ENCODE measurements at places on chromosomes 3 and 15.

- DNase-seq = no peak
Observed at GRCh38 chr15:80844011-80844732, 65.0 kb downstream of the CEMIP start.

- peak; percentile 100 for DNase-seq
Observed at GRCh38 chr3:101676765-101677435, at the start of gene ZBTB11. Gene ZBTB11, minus strand, starts transcription at chr3:101677132. Its CDS starts 218 bp downstream, at chr3:101676914.

GRCh38 chr3:35078780-35079179, 560.5 kb upstream of the ARPP21 start:
- no peak for DNase-seq

GRCh38 chr3:157914882-157915281, 191.3 kb downstream of the SHOX2 start:
- no peak for DNase-seq

- DNase-seq = no peak
Observed at GRCh38 chr3:115918900-115919299, 295.6 kb downstream of the GAP43 start.

GRCh38 chr3:61172203-61172602, 79.0 kb downstream of the FHIT start:
- no peak for DNase-seq

DNA sequence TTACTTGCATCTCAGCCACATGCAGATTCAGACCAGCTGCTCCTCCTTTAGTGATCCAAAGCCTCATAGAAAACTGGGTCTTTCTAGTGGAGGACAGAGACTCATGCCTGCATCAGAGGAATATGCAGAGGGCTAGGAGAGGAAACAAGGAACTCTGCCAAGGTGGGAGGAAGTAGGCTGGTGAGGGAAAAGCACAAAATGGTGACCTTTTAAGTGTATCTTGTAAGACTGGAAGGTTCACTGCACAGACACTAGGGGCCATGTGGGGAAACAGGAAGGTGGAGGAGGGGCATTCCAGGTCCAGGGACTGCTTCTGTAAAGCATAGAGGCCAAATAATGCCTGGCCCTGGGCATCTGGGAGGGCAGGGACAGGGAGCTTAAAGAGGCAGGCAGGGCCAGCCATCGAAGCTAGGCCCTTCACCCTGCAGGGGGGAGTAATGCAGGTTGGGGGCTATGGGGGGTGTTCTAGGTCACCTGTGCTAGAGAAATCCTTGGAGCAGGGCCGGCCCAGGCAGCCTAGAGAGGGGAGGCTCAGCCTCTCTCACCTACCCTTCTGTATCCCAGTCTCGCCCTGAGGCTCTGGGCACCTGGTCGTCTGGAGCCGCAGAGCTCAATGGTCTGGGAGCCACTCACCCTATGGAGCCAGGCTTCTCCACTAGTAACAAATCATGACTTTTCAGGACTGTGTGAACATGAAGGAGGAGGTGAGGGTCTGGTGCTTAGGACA, 117.7 kb downstream of the DNAJB8 start:
- DNase-seq = no peak

- no peak for DNase-seq
Observed at GRCh38 chr15:89932880-89933279, 20.1 kb upstream of the ARPIN start.

GRCh38 chr3:53493963-53494791, at the start of gene CACNA1D:
Gene CACNA1D, plus strand, starts transcription at chr3:53494611. Its CDS starts 556 bp downstream, at chr3:53495167.
- DNase-seq = peak; percentile 10

DNA sequence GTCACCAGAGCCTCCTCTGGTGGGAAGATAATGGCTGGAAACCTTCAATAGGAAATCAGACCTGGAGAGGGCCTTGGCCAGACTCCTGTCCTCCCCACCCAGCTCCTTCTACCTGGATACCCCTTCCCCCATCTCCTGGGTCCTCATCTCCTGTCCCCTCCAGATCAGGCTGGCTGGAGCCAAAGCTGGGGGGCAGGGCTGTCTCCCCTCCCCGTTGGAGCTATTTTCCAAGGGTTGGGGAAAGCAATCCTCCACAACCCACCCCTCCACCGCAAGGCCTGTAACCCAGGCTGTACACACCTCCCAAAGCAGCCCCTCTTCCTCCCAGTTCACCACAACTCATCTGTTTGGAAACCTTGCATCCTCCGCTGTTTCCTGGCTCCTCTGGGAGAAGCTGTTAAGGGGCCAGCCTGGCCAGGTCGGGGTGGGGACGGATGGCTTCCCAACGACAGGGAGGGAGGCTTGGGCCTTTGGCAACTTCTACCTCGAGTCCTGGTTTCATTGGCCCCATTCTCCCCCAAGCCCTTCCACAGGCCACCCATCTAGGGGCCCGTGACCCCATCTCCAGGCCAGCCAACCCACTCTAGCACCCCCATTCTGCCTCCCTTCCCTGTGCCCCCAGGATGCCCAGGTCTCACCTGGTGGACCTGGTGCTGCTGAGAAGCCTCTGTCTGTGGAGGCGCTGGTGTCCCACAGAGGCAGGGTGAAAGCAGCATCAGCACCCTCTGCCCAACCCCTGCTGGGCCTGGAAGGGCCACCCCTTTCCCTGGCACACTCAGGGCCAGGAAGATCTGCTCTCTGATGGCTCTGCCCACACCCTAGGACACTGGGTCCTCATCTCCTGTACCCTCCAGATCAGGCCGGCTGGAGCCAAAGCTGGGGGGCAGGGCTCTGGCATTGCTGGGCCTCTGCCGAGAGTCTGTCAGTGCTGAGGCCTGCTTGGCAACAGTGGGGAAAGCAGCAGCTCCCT, 22.1 kb upstream of the GOLGA6C start:
- no peak for DNase-seq

DNA sequence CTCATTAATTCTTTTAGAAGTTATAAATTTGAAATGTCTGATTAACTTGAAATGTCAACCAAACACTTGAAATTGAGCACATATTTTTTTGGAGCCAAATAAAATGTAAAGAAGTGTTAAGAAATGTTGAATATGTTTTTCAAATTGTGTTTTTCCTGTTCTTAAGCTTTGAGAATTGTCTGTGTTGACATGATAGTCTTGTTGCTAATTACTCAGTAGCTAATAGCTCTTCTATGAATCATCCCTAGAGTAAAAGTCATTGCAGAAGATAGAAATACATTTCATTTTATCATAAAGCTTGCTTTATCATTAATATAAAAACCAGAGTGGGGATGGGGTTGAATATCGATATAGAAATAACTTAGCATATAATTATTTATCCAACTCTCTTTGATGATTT, 41.9 kb upstream of the ABHD10 start:
- DNase-seq = no peak

DNA sequence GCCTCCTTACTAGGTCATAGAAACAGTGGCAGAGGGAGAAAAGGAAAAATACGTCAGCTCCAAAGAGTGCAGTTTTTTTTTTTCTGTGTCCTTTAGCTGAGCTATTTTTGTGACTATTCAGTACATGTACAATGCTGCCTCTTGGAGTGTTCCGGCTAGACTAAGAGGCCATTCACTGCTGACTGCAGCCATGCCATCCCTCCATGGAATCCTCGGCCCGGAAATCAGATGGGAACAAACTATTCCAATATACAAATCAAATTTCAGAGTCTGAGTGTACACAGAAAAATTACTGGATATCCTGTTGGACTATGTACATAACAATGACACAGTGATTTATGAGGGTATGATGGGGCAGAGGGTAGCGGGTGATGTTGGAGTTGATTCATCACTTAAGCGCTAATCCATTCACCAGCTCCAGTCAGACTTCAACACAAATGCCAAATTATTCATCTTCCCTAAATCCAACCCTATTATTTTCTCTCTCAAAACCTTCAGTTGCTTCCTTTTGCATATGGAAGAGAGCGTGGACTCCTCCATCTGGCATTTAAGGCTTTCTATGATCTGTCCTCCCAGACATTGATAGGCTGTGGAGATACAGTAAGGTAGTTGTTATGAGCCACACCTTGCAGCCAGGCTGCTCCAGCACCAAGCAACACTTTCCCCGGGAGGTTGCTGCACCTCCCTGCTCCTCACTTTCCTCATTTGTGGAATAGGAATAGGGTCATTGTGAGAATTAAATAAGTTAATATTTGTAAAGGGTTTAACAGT, 109.1 kb downstream of the LPP start:
- DNase-seq = no peak

- DNase-seq = no peak
Observed at GRCh38 chr3:170506556-170506955, 79.3 kb downstream of the SLC7A14 start.

DNA sequence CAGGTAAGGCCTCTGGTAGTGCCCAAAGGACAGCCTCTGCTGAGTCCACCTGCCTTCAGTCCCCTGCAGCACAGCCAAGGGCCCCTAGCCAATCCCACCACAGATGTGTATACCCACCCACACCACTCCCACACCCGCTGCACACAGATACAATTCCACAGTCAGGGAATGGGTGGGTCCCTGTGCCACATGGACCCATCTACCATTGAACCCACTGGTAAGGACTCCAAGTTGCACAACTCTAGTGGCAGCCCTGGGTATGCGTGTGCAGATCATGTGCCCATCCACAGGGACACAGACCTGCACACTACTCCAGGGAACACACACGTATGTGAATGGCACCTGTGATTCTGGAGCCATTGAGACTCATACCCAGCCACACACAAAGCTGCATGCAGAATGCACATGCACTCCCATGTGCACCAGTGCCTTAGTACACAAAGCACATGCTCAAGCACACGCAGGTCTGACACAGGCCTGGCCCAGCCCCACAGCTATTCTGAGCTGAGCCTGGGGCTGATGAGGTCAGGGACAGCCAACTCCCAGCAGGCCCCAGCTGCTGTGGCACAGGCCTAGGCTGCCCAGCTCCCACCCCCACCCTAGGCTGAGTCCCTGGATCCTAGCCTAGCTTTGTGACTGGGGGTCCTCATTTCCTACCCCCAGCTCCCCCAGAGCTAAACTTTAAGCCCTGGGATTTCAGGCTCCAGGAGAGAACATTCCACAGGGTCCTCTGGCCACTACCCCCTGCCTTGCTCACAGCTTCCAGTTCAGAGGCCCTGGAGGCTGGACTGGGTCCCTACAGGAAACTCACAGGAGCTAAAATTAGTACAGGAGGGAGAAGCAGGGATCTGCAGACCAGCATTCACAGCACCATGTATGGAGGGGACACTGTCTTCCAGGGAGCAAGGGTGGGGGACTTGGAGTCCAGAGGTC, 2.7 kb upstream of the ALS2CL start:
- no peak for DNase-seq

- DNase-seq = no peak
Observed at GRCh38 chr15:85401108-85401774, 20.8 kb downstream of the AKAP13 start.

- DNase-seq = no peak
Observed at GRCh38 chr3:152842413-152842812, 7.5 kb downstream of the P2RY1 start.

- DNase-seq = no peak
Observed at GRCh38 chr15:90425726-90426346, 37.8 kb downstream of the IQGAP1 start.

- peak; percentile 19 for DNase-seq
Observed at GRCh38 chr15:89127054-89127702, 38.9 kb downstream of the ABHD2 start.

- no peak for DNase-seq
Observed at GRCh38 chr15:74792227-74793016, 10.5 kb downstream of the CSK start.

DNA sequence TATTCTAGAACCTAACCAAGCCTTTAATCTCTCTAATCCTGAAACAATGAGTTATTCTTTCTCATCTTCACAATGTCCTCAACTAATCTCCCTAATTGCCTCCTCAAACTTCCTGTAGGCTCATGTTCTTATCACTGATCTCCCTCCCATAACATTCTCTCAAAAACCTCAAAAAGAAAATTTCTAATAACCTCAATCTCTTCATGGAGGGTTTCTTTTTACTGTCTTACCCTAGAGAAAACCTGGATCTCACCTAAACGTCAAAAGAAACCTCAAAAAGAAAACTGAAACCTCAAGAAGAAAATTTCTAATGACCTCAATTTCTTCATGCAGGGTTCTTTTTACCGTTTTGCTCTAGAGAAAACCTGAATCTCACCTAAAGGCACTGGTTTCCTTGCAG, 150.2 kb downstream of the GSK3B start:
- no peak for DNase-seq

- no peak for DNase-seq
Observed at GRCh38 chr3:88235102-88235501, 85.3 kb downstream of the C3orf38 start.

DNA sequence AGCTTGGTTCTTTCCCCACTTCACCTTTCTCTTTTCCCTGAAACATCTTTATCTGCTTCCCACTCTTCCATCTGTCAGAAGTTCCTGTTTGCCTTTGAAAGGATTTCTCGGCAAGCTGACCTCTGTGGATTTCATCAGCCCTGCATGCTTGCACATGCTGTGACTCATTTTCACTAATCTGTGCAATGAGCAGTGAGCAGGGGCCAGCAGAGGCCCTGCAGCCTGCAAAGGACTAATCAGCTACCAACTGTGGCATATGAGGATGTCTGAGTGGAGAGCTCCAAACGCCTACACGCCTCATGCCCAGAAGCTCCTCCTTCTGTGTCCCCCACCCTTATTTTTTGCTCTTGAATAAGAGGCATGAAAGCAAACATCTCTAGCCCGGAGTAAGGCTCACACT, 333.0 kb upstream of the SEMA6D start:
- DNase-seq = no peak

DNA sequence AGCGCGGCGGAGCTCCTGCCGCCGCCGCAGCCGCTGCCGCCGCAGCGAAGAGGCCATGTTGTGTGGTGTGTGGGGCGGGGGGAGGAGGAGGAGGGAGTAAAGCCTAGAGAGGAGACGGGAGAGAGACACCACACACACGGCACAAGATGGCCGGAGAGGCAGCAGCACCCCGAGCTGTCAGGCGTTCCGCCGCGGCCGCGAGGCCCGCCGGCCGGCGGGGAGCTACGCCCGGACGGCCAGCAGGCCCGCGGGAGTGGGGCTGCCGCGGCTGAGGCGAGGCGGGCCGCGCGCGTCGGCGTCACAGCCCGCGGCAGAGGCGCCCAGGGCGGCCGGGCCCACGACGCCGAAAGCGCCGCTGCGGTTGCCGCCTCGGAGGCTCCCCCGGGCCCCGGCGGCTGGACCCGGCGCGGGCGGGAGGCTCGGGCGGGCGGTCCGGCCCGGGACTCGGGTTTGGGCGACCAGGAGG, 17.4 kb upstream of the CHD2 start:
- no peak for DNase-seq

- no peak for DNase-seq
Observed at GRCh38 chr3:140922634-140923033, 19.0 kb upstream of the SLC25A36 start.

DNA sequence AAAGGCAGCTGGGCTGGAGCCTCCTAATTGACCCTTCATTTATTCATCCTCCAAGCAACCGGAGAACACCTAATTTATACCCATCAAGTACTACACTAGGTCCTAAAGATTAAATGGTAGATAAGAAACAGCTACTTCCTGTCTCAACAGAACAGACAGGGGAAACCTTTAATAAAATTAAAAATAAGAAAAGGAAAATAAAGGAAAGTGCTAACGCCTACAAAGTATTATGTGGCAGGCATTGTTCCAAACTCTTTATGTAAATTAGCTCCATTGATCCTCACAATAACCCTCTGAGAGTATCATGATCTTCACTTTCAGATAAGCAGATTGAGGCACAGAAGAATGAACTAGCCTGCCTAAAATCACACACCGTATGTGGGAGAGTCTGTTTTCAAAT, 139.5 kb downstream of the CNTN6 start:
- DNase-seq = no peak
